ENCODE measurements at places on chromosomes 1 and 21.

DNA sequence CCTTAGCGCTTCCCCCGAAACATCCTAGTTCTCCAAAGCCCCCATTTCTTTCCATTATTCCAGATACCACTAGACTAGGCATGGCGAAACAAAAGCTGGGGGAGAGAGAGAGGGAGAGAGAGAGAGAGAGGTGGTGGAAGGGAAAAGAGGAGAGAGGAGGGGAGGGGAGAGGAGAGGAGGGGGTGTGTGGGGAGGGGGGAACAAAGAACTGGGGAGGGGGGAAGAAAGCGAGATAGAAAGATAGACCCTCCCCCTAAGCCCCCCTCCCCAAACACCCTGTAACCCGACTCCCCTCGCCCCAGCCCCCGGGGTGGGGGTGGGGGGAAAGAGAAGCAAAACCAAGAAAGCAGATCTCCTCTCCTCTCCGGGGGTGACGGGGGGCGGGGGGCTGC lies 352 bp downstream of the MEX3A start:
- DNase-seq: no peak

DNA sequence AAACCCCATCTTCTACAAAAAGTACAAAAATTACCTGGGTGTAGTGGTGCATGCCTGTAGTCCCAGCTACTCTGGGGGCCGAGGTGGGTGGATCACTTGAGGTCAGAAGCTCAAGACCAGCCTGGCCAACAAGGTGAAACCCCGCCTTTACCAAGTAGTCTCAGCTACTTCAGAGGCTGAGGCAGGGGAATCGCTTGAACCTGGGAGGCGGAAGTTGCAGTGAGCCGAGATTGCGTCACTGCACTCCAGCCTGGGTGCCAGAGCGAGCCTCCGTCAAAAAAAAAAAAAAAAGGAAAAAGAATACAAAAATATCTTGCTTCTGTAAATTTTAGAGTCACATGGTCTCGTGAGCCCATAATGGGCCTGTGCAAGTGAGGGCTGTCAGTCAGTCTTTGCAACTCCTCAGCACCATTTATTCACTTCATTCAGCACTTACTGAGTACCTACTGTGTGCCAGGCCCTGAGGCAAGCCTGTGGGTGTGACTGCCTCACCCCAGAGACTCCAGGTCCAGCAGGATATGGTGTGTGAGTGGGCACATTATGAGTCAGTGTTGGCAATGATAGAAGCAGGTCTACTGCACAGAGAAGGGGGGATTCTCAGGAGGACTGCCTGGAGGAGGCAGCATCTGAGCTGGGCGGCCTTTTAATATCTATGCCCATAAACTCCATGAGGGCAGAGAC lies 46.8 kb upstream of the TARDBP start:
- DNase-seq: no peak

DNA sequence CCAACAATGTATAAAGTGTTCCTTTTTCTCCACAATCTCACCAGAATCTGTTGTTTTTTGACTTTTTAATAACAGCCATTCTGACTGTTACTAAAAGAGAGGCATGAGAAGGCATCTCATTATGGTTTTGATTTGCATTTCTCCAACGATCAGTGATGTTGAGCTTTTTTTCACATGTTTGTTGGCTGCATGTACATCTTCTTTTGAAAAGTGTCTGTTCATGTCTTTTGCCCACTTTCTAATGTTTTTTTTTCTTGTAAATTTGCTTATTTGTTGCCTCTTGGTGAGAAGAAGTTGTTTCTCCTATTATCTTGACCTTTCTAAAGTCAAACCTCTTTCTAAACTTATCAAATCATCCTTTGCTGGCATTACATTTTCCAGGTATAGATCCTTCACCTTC lies 80.8 kb downstream of the ACBD6 start:
- DNase-seq: no peak

DNA sequence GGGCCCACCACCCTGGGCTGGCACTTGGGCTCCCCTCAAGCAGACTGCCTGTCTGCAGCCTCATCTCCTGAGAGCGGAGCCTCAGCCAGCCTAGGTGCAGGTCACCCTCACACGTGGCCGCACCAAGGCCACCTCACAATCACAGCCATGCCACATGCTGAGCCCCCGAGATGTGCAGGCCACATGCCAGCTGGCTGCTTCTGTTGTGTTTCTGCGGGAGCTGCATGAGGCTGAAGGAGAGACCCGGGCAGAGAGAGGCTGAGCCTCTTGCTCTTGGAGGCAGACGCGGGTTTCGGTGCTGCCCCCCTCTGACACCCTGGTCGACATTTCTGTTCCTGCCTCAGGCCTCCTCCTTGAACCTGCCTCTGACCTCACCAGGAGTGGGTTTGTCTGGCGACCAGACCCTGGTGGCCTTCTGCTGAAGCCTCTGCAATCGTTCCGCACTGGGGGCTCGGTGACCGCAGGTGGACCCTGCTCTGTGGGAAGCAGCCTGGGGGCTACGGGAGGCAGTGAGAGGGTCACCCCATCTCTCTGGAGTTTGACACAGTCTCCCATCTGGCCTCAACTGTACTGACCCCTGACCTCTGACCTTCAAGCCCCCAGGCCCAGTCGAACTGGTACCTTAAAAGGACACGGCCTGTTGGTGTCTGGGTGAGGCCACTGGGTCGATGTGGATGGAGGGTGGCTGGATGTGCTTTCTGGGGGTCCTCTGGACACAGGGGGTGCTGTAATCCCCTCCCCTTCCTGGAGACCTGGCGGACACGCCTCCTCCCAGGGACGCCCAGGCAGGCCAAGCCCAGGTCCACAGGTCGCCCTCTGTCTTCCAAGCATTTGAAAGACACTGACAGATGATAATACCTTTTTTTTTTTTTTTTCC lies 13.0 kb upstream of the C1orf174 start:
- no peak for DNase-seq

- DNase-seq: no peak
Measured at GRCh38 chr1:100362821-100363466, 10.6 kb downstream of the CDC14A start.

DNA sequence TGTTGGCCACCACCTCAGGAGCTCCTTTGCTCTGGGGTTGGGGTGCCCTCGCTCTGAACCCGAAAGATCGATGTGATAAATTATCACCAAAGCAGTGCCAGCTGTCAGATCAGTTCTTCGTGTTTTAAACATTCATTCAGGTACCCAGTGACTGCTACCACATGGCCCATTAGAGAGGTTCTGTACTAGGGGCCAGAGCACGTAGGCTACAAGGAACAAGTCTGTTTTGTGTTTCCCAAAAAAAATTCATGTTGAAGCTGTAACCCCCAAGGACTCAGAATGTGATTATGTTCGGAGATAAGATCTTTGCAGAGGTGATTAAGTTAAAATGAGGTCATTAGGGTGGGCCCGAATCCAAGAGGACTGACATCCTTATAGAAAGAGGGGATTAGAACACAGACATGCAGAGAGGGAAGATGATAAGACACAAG lies 526.9 kb downstream of the NPHP4 start:
- DNase-seq: no peak

Data from T-helper 17 cell (primary cell).